ENCODE measurements at places on chromosomes 6 and 20.
A peak's percentile ranks its signal among the peaks of the same experiment; 100 is the strongest.

DNA sequence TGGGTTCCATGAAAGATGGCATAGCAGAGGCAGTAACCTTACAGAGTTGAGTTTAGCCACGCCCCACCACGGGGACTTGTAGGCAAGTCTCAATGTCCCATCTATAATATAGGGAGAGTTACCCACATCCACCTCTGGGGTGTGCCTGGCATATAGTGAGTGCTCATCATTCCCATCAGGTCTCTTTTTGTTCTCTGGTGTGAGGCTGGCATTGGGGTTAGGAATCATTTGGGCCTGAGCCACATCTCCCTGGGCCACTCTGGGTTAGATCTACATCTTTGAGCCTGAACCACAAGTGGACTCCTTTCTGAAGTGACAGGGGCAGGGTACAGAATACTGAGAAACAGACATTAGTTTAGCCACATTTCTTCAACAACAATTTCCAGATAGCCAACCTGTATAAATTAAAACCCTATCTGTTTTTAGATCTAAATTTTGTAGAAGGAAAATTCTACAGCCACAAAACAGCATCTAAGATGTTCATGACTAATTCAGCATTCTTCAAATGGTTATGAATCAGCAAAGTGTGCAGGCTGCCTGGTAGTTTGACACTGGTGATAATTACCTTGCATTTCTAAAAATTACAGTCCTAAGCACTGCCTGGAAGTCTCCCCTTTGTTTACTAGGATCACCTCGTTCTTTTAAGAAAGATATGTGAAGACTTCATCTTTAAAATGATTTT lies 20.1 kb downstream of the RNF24 start:
- H3K36me3 ChIP-seq, result no peaks in the 10 kb centered on the region
- H3K4me1 ChIP-seq, result peaks cover 27% of the 10 kb centered on the region
- no peak for DNase-seq

DNA sequence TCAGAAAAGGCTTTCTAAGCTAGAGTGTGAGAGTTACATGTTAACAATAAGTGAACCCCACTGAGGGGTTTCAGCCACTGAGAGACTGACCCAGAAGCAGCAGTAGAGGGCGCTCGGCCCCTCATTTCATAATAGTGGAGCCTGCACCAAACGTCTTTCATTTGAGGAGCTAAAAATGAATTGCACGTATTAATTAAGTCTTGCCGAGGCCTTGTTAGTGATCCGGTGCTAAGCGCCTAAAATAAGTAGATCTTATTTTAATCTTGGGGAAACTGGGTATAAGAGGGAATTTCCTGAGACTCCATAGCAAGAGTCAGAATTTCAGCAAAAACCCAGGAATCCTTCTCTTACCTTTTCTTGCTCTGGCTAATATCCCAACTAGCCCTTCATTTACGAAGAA lies 209.7 kb downstream of the FARS2 start:
- H3K27me3 ChIP-seq, result no peaks in the 10 kb centered on the region
- H3K4me1 ChIP-seq, result no peaks in the 10 kb centered on the region
- peak; percentile 46 for DNase-seq
- no peak overlapping the region for H3K27ac ChIP-seq
- no peak overlapping the region for H3K4me3 ChIP-seq

- no peaks in the 10 kb centered on the region for H3K4me1 ChIP-seq
- no peaks in the 10 kb centered on the region for H3K27me3 ChIP-seq
- DNase-seq, result no peak
- H3K4me3 ChIP-seq, result no peak overlapping the region
Measured at GRCh38 chr6:88491266-88491880, 325.2 kb upstream of the CNR1 start.

GRCh38 chr6:25875926-25876602 lies 2.0 kb upstream of the SLC17A3 start:
- no peak for DNase-seq
- H3K4me3 ChIP-seq, result no peak overlapping the region
- H3K36me3 ChIP-seq, result no peaks in the 10 kb centered on the region

GRCh38 chr20:19929481-19930145 lies 87.5 kb upstream of the NAA20 start:
- H3K36me3 ChIP-seq, result no peaks in the 10 kb centered on the region
- H3K27me3 ChIP-seq, result no peaks in the 10 kb centered on the region
- H3K4me3 ChIP-seq, result no peak overlapping the region
- no peaks in the 10 kb centered on the region for H3K4me1 ChIP-seq
- H3K27ac ChIP-seq, result no peak overlapping the region

GRCh38 chr20:2822073-2822472 lies 5.9 kb downstream of the TMEM239 start:
- H3K36me3 ChIP-seq, result no peaks in the 10 kb centered on the region
- no peaks in the 10 kb centered on the region for H3K27me3 ChIP-seq
- H3K4me3 ChIP-seq, result no peak overlapping the region
- H3K4me1 ChIP-seq, result peaks cover 18% of the 10 kb centered on the region
- no peak overlapping the region for H3K27ac ChIP-seq

- peaks cover 12% of the 10 kb centered on the region for H3K4me1 ChIP-seq
- H3K4me3 ChIP-seq, result peak overlapping the region; percentile 49
- H3K36me3 ChIP-seq, result no peaks in the 10 kb centered on the region
- DNase-seq, result no peak
- H3K27me3 ChIP-seq, result no peaks in the 10 kb centered on the region
Measured at GRCh38 chr20:53608071-53608455, 14.4 kb upstream of the ZNF217 start.

- peaks cover 42% of the 10 kb centered on the region for H3K4me1 ChIP-seq
- peak overlapping the region; percentile 39 for H3K27ac ChIP-seq
- H3K27me3 ChIP-seq, result no peaks in the 10 kb centered on the region
- peak overlapping the region; percentile 45 for H3K4me3 ChIP-seq
- H3K36me3 ChIP-seq, result no peaks in the 10 kb centered on the region
Measured at GRCh38 chr20:438571-439469, 23.5 kb downstream of the TBC1D20 start.

DNA sequence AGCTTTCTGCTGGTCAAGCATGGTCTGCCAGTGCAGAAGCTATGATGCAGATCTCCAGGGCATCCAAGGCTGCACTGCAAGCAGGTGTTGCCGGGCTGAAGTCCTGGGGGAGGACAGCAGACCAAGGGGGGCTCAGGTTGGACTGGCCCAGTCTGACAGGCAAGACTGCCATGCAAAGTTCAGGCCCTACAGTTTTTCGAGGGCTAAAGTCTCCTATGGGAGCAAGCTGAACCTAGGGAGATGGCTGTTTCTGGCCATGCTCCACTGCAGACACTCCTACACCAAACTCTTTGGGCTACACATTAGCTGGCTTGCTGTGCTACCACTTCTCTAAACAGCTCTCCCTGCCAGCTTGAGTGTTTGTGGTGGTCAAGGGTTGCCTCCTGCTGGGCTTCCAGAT lies 130.0 kb upstream of the SYNCRIP start:
- DNase-seq, result no peak
- no peaks in the 10 kb centered on the region for H3K27me3 ChIP-seq
- no peak overlapping the region for H3K4me3 ChIP-seq
- no peaks in the 10 kb centered on the region for H3K36me3 ChIP-seq

- H3K4me3 ChIP-seq, result peak overlapping the region; percentile 88
- H3K4me1 ChIP-seq, result peaks cover 22% of the 10 kb centered on the region
- H3K27me3 ChIP-seq, result no peaks in the 10 kb centered on the region
- peak overlapping the region; percentile 93 for H3K27ac ChIP-seq
Measured at GRCh38 chr6:90586546-90586835, 381 bp downstream of the MAP3K7 start.

DNA sequence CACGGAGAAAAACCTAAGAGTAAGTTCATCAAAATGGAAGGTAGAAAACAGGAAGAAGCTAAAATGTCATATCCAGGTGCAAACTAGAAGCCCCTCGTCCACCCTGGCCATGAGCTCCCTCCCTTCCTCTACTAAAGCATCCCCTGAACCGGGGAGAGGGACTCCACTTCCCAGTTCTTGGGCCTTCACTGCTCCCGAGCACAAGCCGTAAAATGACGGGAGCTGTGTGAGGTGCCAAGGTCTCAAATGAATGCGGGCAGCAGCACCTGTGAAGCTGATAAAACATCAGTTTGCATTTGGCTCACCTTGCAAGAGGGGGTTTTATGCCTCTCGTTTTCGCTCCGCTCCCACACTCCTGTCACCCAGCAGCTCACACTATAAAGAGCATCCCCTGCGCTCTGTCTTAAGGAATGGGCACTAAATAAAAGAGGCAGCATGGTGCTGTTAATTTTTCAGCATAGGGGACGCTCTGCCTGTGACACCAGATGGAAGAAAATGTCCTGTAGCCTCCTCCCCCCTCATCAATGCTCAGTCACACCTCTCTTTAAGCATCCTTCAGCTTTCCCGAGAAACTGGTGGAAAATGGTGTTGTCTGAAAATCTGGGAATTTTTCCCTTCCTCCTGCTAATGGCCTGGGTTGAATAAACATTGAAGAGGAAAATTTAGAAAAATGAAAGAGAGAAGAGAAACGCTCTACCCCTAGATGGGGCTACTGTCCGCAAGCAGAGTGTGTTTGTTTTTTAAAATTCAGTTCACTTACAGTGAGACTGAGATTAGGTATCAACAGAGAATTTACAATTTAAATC lies 563.0 kb upstream of the AGPAT4 start:
- H3K27ac ChIP-seq, result no peak overlapping the region
- DNase-seq, result no peak
- no peaks in the 10 kb centered on the region for H3K4me1 ChIP-seq
- H3K36me3 ChIP-seq, result no peaks in the 10 kb centered on the region

DNA sequence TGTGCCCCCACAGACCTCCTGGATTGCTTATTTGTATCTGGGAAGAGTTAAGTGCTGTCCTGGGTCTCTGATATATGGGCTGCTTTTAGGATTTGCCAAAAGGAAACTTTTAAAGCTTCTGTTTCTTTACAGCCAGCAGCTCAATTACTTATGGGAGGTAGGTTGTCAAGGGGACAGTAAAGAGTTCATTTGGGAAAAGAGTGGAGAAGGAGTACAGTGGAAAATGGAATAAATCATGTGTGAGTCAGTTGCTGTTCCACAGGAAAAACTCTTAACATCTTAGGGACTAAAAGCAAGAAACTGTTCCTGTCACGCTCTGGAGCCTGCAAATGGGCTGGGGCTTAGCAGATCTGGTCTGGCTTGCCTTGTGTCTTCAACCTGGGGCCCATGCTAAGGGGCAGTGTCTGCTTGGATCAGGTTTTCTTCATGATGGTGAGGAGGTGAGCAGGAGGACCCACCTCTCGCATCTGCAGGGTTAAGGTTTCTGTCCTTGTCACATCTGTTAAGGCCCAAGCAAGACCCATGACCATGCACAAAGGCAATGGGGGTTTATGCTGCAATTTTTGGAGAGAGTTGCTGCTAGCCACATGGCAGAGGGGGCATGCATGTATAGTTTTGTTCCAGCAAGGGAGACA lies 8.7 kb upstream of the CST1 start:
- H3K4me3 ChIP-seq, result no peak overlapping the region
- no peaks in the 10 kb centered on the region for H3K4me1 ChIP-seq
- no peak overlapping the region for H3K27ac ChIP-seq
- no peak for DNase-seq

- H3K4me1 ChIP-seq, result no peaks in the 10 kb centered on the region
- no peaks in the 10 kb centered on the region for H3K27me3 ChIP-seq
- DNase-seq, result no peak
- H3K27ac ChIP-seq, result no peak overlapping the region
- H3K4me3 ChIP-seq, result no peak overlapping the region
Measured at GRCh38 chr6:114449659-114450058, 106.8 kb upstream of the HS3ST5 start.

DNA sequence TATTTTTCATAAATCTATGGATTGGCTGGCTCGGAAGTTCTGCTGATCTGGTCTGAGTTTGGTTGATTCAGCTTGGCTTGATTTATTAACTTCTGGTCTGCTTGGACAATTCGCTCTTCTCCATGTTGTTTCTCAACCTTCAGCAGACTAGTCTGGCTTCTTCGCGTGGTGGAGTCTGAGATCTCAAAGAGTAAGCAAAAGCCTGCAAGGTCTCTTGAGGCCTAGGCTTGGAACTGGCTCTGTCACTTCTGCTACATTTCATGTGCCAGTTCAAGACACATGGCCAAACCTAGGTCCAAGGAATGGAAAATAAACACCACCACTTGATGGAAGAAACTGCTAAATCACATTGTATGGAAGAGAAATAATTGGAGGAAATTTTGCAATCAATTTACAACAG lies 115.1 kb upstream of the JAG1 start:
- H3K4me1 ChIP-seq, result no peaks in the 10 kb centered on the region
- H3K4me3 ChIP-seq, result no peak overlapping the region
- no peak overlapping the region for H3K27ac ChIP-seq
- DNase-seq, result no peak
- H3K36me3 ChIP-seq, result no peaks in the 10 kb centered on the region

- H3K36me3 ChIP-seq, result no peaks in the 10 kb centered on the region
- no peak overlapping the region for H3K4me3 ChIP-seq
- H3K27me3 ChIP-seq, result no peaks in the 10 kb centered on the region
- DNase-seq, result no peak
Measured at GRCh38 chr6:1407499-1407990, 18.2 kb downstream of the FOXF2 start.

DNA sequence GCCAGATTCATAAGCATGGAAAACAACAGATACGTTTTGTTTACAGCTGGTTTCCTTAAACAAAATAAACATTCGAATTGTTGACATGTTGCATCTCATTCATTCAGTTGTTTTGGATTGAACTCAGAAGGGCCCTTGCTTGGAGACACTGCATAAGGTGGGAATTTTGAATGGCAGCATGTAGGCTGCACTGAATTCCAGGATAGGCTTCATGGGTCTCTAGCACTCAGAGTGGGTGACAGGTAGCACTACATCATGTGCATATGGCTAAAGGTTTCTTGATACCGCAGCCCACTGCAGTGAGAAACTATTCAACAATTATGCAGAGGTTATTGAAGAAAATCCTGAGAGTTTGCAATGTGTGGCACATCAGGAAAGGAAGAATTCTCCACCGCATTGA lies 1.6 kb downstream of the BEND6 start:
- H3K27me3 ChIP-seq, result peaks cover 12% of the 10 kb centered on the region
- no peak overlapping the region for H3K4me3 ChIP-seq
- H3K36me3 ChIP-seq, result no peaks in the 10 kb centered on the region
- DNase-seq, result no peak
- no peak overlapping the region for H3K27ac ChIP-seq
- peaks cover 16% of the 10 kb centered on the region for H3K4me1 ChIP-seq

DNA sequence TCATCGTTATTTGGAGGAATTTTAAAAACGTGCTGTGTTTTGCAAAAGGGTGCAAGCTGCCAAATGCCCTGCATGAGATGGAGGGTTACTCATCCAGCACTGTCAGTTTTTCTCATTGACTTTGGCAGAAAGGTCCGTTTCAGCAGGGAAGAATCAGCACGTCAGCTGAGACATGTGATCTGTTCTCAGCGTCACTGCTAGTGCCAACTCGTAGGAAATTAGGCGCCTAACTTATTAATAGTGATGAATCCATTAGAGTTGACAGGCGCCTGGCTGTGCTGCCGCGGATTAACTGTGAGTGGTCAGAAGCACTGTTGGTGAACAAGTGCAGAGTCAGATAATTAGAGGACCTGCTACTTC lies 175.5 kb upstream of the FOXQ1 start:
- no peak overlapping the region for H3K4me3 ChIP-seq
- no peak overlapping the region for H3K27ac ChIP-seq
- H3K36me3 ChIP-seq, result no peaks in the 10 kb centered on the region
- no peaks in the 10 kb centered on the region for H3K4me1 ChIP-seq
- DNase-seq, result no peak

GRCh38 chr6:31579546-31580437 lies 2.4 kb downstream of the LTB start:
- DNase-seq, result no peak
- H3K4me1 ChIP-seq, result peaks cover 50% of the 10 kb centered on the region
- peak overlapping the region; percentile 97 for H3K4me3 ChIP-seq
- no peaks in the 10 kb centered on the region for H3K27me3 ChIP-seq
- H3K36me3 ChIP-seq, result peaks cover 4% of the 10 kb centered on the region

Measured in naive thymus-derived CD4-positive, alpha-beta T cell (primary cell).